Activated naive CD4-positive, alpha-beta T cell treated with anti-CD3 and anti-CD28 coated beads, Interleukin-2, amount 50 U/mL, for 72 hours (primary cell): ENCODE measurements at places on chromosomes 1 and 21. TPM values are rescaled to one million over a fixed set of nuclear protein-coding genes. Genes with fewer than 3 reads are reported as not detected.

Gene LPAR3
- total RNA-seq: 0.35 TPM

Gene CACNA1S
- total RNA-seq: not detected

Gene PUM1
- 118 TPM for total RNA-seq

Gene ELF3
- 0.18 TPM for total RNA-seq

Gene AIRE
- total RNA-seq: not detected

Gene PCSK9
- total RNA-seq: not detected

Gene UBE2U
- total RNA-seq: not detected

Gene GLUL
- 201 TPM for total RNA-seq

Gene TRIM45
- 1.5 TPM for total RNA-seq

Gene NFASC
- 1.8 TPM for total RNA-seq

Gene NPHS2
- not detected for total RNA-seq

Gene TAS1R1
- not detected for total RNA-seq

Gene NRIP1
- total RNA-seq: 11.3 TPM

Gene VWA5B1
- 0.30 TPM for total RNA-seq

Gene RNF19B
- total RNA-seq: 31.6 TPM

Gene RHD
- not detected for total RNA-seq

Gene GJA4
- not detected for total RNA-seq

Gene AQP10
- not detected for total RNA-seq

Gene KIAA1614
- total RNA-seq: 0.05 TPM

Gene CD1E
- total RNA-seq: not detected

Gene PLXNA2
- 0.39 TPM for total RNA-seq

Gene KCNC4
- total RNA-seq: 8.6 TPM

Gene BACE2
- total RNA-seq: not detected

Gene LRRC3
- 4.8 TPM for total RNA-seq

Gene PTPRU
- total RNA-seq: not detected

Gene CRP
- total RNA-seq: not detected

Gene LCE1B
- not detected for total RNA-seq
